Inflammatory macrophage (primary cell): ENCODE measurements at places on chromosomes 6 and 20.
A peak's percentile ranks its signal among the peaks of the same experiment; 100 is the strongest.

DNA sequence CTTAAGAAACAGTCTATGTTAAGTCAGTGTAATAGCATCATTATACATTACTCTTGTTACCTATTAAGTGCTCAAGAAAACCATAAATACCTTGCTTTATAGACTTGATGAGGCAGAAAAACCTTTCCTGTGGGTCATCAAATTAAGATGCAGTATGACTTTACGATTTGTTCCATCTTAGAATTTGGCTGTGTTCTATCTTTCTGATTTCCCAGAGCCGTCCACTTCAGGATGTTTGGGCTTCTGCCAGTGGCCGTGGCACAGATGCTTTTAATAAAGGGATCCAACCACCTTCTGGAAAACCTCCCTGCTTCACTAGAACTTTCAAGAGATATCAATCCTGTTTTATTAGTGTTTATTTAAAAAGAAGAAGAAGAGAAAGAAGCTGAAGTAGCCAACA lies 71.2 kb downstream of the PDE7B start:
- DNase-seq = no peak

GRCh38 chr6:125814481-125814880 lies 23.7 kb downstream of the NCOA7 start:
- DNase-seq = peak; percentile 87

DNA sequence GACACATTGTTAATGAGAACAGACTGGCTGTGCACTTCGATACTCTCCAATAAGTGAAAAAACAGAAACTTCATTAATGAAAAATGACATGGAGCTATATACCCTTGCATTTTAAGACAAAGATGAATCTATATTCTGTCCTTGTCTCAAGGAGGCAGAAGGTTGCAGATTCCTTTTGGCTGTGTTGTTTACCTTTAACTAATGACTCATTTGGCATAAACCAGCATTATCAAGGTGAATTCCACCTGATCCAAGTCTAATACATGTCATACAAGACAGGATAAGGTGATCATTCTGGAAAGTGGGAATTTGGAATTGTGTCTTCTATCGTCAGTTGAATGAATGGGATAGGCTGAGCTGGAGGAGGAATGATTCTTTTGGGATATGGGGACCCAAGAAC lies 192.9 kb downstream of the PLCB4 start:
- no peak for DNase-seq

DNA sequence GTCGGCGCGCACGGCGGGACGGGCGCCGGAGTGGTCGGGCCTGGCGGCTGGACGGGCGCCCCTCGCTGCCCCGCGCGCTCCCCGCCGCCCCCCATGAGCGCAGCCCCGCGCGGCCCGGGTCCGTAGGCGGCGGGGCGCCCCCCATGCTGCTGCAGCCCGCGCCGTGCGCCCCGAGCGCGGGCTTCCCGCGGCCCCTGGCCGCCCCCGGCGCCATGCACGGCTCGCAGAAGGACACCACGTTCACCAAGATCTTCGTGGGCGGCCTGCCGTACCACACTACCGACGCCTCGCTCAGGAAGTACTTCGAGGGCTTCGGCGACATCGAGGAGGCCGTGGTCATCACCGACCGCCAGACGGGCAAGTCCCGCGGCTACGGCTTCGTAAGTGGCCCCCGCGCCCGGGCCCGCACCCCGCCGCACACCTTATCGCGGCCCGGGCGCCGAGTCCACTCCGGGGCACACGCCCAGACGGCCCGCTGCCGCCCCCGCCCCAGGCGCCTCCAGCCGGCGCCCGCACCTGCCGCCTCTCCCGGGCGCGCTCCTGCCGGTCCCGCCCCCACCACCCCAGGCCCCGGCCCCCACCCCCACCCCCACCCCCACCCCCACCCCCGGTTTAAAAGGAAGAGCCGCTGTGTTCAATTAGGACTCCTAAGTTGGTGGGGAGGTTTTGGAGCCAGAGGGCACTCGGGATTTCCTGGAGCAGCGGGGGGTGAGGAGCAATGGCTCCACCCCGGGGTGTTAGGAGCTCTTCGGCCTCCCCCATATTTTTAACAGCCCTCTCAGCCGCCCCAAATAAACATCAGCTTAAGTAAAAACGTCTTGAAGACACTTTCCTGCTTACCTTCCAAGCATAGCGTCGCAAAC lies 474 bp downstream of the RBM38 start:
- peak; percentile 72 for DNase-seq

- DNase-seq = no peak
Measured at GRCh38 chr6:21769968-21770367, 176.4 kb downstream of the SOX4 start.

DNA sequence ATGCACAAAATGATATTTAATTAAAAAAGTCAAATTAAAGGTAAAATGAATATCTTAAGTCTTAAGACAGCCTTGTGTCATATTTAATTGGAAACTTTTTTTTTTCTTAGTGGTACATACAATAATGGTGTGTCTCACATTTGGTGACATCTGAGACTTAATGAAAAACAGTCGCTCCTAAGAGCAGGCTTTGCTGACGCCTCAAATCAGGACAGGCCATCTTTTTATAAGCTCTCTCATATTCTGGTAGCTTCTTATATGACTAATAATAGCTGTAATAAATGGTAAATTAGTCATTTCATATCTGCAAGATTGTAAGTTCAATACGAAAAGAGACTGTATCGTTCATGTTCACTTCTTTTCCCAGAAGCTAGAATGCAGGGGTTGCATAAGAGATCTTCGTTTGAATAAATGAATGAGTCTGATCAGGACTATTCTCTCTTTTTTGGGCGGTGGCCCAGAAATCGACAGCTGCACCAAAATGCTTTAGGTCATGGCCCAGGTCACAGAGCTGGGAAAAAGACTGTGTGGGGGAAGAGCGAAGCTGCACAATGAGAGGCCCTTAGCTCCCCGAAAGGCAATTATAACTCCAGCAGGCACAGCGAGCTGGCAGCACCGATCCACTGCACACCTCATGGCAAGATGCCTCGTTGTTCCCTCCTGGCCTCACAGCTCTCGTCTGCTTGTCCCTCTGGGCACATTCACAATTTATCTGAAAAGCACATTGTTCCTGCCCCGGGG lies 69.4 kb downstream of the NRN1 start:
- DNase-seq = no peak

DNA sequence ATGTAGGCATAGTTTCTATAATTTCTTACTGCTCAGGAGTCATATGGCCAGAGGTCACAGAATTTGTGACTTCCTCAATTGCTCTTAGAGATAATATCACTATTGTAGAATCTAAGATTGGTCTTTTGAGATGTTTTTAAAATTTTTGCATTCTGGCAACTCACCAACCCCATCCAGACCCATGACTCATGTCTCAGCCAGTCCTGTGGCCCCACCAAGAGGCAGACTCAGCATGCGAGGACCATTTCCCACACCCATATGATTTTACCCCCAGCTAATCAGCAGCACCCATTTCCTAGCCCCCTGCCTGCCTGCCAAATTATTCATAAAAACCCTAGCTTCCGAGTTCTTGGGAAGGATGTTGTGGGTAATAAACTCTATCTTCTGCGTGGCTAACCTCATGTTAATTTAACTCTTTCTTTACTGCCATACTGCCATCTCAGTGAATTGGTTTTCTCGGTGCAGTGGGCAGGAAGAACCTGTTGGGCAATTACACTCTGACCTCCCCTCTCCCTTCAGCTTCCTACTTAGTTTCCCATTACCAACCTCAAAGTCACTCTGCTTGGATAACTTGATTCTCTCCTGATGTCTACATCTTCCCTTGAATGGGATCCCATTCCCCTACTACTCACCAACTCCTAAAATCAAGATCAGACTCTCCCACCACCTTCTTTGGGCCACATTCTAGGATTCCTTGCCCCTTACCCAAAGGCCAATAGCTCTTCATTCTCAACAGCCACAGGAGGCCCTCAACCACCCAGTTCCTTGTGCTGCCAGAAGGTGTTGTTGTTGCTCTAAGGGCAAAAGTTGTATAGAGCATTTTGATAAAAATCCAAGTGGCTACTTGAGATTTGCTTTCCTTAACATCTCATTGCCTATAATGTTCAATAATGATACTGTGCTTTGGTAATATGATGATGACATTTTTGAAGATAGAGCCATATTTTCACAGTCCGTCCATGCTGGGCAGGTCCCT lies 16.2 kb upstream of the IYD start:
- DNase-seq = no peak

GRCh38 chr6:22754061-22754460 lies 184.7 kb downstream of the HDGFL1 start:
- no peak for DNase-seq

- no peak for DNase-seq
Measured at GRCh38 chr6:12582421-12583110, 134.0 kb upstream of the PHACTR1 start.

GRCh38 chr20:40488401-40488800 lies 200.6 kb downstream of the MAFB start:
- no peak for DNase-seq

GRCh38 chr20:32959351-32960221 lies 44.6 kb downstream of the SUN5 start:
- DNase-seq = no peak

DNA sequence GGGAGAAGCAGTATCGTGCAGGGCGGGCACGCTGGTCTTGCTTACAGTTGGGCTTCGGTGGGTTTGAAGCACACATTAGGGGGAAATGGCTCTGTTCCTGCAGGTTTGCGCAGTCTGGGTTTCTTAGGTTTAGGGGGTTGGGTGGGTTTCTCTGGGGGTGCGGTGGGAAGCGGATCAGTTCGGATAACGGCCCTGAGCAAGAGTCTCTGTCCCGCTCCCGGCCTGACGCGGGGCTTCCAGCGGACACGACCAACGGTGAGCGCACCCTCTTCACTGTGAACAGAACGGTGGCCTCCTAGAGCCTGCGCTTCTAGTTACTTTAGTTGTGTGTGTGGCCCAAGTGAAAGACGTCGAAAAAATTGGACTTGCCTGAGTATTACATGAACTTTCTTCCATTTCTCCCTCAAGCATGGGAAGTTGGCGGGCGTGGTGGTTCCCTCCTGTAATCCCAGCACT lies 635 bp upstream of the ELOVL2 start:
- DNase-seq = no peak

- no peak for DNase-seq
Measured at GRCh38 chr20:63549679-63550282, 2.2 kb upstream of the SRMS start.

- peak; percentile 6 for DNase-seq
Measured at GRCh38 chr6:128311944-128312570, 208.3 kb downstream of the PTPRK start.

GRCh38 chr20:49167811-49168507 lies 20.2 kb downstream of the STAU1 start:
- DNase-seq = no peak

DNA sequence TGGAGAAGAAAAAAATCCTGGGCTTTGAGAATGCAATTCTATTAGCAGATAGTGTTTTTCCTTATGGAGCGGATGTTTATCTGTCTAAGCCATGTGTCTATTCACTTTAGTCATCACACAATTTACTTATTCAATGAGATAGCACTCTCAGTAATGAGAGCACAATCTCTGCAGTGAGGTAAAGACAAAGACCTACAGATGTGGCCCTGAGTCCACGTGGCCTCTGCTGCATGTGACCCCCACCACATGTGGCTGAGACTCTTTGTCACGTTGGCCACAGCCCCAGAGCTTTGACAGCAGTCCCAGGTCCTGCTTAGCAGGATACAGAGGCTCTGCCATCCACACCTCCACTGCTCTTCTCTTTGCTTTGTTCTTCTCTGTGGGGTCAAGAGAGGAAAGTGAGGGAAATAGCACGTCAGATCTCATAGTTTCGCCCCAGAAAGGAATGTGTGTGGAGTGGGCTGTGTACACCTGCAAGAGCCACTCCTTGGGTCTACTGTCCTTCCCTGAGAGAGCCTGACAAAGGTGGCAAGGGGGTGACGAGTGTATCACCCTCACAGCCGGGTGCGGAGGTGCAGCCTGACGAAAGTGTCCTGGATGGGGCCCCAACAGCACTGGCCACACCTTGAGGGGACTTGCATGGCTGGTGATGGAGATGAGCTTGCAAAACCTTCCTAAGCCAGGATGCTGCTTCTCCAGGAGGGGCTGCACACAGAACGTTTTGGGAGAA lies 40.7 kb downstream of the ZNF831 start:
- DNase-seq = no peak

DNA sequence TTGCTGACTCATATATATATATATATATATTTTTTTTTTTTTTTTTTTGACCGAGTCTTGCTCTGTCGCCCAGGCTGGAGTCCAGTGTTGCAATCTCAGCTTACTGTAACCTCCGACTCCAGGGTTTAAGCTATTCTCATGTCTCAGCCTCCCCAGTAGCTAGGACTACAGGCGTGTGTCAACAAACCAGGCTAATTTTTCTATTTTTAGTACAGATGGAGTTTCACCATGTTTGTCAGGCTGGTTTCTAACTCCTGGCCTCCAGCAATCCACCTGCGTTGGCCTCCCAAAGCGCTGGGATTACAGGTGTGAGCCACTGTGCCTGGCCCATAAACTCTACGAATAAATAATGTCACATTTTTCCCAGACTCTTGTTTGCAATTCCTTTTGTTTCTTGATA lies 4.8 kb downstream of the LRP11 start:
- DNase-seq = no peak

GRCh38 chr6:34227761-34228421 lies 8.8 kb upstream of the HMGA1 start:
- peak; percentile 67 for DNase-seq

DNA sequence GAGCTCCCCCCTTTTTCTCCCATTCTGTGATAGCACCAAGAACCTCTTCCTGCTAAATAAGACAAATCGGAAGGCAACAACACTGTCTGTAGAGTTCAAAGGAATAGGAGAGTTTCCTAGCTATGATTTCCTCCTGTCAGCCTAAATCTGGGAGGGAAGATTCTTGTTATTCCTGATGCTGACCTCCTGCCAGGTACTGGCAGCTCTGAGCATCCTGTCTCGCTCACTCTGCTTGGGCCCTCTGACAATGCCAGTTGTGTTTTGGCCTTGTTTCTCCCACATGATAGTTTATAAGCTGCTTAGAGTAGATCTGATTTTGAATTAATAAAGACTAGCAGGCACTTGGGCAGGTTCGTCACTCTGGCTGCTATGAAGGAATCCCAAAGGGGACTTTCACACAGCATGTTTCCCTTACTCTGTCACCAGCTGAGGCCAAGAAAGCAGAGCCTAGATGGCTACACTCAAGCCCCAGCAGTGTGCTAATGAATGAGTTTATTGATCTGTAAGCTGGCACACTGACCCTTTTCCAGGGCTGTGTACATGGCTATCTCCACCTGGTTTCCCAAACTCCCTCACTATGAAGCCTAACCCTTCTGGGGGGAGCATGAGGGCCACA lies 52.3 kb downstream of the UQCC1 start:
- DNase-seq = no peak

GRCh38 chr6:142297996-142298753 lies 3.6 kb upstream of the ADGRG6 start:
- peak; percentile 53 for DNase-seq

DNA sequence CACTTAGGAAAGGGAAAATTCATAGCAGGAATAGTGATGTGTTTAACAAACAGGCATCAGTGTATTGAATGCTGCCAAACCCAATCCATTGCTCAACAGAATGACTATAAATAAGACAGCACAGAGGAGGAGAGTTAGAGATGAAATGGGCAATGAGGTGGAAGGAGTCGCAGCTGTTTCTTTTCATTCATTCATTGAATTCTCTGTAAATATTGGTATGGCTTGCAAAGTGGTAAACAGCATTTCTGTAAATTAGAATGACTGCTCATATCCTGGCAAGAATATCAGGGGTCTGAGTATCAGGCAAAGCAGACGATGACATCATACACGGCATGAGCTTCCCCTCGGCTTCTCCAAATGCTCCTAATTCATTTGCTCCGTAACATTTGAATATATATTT lies 703.6 kb upstream of the SLC35B3 start:
- DNase-seq = no peak

- DNase-seq = no peak
Measured at GRCh38 chr6:143270026-143270425, 180.5 kb downstream of the ADAT2 start.
